ENCODE measurements at places on chromosomes 2 and 18.

DNA sequence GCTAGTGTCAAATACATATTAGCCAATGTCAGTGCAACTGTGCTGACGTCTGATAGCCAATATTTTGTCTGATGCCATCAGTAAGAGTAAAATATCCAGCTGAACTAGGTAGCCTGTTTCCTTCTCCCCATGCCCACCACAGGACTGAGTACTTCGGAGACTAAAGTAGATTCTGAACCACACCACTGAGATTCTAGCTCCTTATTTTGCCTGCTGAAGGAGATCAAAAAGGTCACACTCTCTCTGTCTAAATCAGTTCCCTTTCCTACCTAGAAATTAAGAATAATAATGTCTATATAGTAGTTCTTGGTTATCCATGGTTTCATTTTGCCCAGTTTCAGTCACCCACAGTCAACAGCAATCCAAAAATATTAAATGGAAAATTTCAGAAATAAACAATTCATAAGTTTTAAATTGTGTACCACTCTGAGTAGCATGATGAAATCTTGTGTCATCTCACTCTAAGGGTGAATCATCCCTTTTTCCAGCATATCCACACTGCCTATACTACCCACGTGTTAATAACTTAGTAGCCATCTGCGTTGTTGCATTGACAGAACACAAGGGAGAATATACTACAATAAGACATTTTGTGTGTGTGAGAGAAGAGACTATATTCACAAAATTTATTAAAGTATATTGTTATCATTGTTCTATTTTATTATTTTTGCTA, 1043.3 kb upstream of the PIK3C3 start:
- DNase-seq: no peak

- DNase-seq: no peak
Observed at GRCh38 chr2:161101406-161101805, 58.8 kb upstream of the TANK start.

DNA sequence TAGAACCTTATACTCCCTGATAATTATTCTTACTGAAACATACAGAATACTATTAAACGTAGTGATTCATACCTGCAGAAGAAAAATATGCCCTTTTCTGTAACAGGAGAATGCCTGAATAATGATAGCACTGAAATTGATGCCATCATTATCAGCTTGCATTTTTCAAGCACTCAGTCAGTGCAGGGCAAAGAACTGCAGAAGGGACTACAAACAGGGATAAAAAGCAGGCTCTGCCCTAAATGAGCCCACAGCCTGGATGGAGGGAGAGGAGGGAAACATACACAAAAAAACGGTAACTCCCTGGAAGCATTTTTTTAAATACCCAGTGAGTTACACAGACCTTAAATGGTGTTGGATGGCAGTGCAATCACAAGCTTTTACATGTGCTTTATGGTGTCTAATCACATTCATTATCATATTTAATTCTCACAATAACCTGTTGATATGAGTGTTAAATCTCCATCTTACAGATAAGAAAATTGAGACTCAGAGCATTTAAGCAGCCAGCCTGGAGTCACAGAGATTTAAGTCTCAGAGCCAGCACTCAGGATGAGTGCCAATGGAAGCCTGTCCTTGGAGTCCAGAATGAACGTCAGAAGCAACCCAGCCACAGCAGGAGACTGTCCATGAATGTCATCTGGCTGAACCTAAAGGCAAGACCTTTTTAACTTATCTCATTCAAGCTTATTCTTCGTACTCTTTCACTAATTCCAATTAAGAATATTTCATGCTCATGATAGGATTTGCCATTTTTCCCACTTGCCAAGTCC, 139.3 kb upstream of the CTNNA2 start:
- no peak for DNase-seq

GRCh38 chr2:241223211-241224017, 34.9 kb downstream of the ANO7 start:
- no peak for DNase-seq

- DNase-seq: no peak
Observed at GRCh38 chr2:189347540-189347939, 93.7 kb upstream of the WDR75 start.

DNA sequence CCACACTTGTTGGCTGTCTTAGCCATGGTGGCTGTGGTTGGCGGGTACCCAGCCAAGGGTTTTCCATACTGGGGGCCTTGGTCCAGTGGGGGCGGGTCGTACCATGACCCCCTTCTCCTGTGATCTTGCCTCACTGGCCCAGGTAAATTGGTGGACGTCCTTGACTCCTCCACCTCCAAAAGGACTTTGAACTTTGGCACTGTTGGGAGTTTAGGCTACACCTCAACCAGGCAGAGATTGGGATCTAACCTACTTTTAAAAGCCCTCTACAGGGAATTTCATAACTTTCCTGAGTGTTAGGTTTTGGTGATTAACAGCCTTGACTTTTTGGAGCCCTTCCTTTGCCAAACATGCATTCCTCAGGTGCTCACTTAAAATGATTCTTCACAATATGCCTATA, 106.7 kb downstream of the NEDD4L start:
- DNase-seq: no peak

DNA sequence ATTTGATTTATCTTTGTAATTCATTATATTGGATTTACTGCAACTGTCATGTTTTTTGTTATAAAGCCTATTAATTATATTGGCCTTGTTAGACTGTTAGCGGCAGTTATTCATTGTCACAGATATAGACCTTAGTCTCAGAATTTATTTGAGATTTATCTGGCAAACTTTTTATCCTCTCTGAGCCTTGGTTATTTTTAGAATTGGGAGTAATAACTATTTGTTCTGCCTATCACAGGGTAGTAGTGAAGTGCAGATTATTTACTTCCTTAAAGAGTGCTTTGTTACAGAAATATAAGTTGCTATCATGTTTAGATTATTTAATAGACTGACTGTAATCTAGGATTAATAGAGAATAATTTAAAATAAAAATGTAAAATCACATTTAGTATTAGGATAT, 41.9 kb downstream of the AGPS start:
- DNase-seq: no peak

DNA sequence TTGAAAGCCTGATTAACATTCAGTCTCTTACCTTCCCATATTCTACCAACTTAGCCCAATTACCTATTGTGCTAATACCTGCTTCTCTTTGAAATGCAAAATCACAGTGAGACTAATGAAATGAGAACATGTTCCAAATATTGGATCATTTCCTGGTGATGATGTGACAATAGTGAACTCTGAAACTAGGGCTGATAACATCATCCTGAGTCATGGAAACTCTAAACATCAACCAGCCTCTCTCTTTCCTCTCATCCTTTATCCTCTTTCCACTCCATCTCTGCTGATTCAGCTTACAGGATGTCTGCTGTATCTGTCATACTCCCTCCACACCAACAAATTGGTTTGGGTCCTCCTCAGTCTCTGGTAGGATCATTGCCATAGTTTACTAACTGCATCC, 98.8 kb upstream of the NCKAP5 start:
- DNase-seq: no peak

DNA sequence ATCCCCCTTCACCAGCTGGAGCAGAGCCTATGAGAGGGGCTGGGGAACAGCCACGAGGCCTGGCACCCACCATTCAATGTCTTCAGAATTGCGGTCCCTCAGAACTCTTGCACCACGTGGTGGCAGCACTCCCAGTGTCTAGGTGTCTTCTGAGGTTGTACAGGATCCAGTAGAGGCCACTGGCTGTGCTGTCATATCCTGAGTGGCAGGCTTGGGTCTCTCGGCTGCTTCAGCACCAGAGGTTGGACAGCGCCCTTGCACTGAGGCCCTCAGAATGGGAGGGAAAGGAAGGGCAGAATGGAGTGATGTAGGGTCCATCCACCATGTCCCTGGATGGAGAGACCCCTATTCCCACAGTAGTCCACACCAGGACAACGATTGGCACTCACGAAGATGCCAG, 112.0 kb upstream of the TEKT4 start:
- no peak for DNase-seq

- DNase-seq: no peak
Observed at GRCh38 chr18:4017480-4017879, 437.6 kb downstream of the DLGAP1 start.

- no peak for DNase-seq
Observed at GRCh38 chr18:31990823-31991222, 27.8 kb upstream of the RNF125 start.

DNA sequence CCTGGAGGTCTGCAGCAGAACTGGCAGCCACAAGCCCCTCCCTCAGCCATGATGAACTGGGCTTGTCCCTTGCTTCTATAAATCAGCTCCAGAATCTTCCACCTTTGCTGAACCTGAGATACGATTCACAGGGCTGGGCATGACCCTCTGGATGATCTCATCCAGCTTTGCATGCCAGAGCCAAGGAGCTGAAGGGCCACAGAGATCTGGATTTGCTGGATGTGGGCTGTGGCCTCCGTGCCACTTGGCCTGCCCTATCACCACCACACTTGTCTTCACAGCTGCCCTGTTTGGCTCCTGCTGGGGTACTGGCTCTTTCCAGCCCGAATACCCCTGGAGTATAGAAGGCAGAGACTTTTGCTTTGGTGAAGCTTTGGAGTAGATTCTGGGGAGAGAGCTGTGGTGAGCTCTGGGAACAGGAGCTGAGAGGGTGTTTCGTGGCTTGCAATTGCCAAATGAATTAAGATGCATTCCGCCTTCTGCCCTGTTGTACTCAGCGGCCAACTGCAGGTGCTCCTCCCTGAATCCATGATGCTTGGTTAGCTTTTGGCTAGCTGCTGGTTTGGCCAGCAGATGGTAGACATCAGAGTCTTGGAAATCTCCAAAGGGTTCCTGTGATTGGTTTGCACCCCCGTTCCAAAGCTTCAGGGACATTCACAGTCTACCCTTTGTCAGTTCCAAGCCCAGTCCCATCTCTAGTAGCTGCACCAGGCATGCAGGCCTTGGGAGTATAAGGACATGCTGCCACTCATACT, 30.9 kb upstream of the GIGYF2 start:
- DNase-seq: no peak

- DNase-seq: no peak
Observed at GRCh38 chr2:88318071-88318955, 134.2 kb downstream of the FOXI3 start.

GRCh38 chr2:175929850-175930249, 72.2 kb downstream of the LNPK start:
- DNase-seq: no peak

DNA sequence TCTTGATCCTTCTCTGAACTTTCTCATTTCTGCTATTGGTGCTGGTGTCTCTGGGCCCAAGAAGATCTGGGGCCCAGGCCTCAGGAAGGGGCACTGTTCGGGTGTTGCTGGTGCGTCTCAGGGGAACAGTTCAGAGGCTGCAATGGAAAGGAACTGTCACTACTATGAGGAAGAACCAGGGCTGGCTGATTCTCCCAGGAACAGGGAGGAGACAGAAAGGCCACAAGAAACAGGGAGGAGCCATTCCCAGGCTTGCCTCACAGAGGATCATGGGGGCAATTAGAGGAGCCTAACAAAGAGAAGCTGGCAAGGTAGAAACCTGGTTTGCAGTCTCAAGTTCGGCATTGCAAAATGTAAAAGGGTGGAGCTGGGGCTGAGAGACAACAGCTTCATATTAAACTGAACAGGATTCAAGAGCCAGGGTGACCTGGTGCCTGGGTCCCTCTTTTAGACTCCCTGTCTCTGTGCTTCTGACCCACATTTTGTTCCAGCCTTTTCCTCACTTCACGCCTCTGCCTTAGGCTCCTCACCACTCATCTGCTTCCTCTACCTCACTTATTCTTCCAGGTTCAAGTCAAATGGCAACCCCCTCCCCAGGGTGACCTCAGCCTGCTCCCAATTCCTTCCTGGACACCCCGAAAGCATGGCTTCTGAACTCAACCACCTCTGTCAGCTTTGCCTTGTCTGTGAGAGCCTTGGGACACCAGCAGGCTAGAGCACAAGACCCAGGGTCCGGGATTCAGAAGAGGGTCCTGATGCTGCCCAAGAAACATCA, 58.4 kb downstream of the GYPC start:
- no peak for DNase-seq

- DNase-seq: no peak
Observed at GRCh38 chr18:8501044-8501443, 108.2 kb upstream of the RAB12 start.

- DNase-seq: no peak
Observed at GRCh38 chr2:32864334-32865111, 82.2 kb upstream of the LTBP1 start.

GRCh38 chr18:63322206-63322605, 2.6 kb upstream of the BCL2 start:
- DNase-seq: no peak

DNA sequence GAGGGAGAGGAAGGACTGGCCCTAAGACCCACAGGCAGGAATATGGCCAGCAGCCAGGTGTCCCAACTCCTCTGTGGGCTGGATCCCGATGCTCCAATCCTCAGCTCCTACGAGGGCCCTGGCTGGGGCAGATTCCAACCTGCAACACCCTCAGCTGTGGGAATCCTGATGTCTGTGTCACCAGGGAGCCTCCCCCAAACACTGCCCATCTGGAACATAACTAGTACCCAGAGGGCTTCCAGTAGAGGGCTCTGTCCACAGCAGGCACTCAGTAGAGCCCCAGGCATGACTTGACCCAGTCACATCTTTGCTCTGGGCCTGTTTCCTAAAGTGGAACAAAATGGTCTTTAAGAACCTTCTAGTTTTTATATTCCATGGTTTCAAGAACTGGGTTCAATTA, 20.6 kb upstream of the LOXHD1 start:
- no peak for DNase-seq

DNA sequence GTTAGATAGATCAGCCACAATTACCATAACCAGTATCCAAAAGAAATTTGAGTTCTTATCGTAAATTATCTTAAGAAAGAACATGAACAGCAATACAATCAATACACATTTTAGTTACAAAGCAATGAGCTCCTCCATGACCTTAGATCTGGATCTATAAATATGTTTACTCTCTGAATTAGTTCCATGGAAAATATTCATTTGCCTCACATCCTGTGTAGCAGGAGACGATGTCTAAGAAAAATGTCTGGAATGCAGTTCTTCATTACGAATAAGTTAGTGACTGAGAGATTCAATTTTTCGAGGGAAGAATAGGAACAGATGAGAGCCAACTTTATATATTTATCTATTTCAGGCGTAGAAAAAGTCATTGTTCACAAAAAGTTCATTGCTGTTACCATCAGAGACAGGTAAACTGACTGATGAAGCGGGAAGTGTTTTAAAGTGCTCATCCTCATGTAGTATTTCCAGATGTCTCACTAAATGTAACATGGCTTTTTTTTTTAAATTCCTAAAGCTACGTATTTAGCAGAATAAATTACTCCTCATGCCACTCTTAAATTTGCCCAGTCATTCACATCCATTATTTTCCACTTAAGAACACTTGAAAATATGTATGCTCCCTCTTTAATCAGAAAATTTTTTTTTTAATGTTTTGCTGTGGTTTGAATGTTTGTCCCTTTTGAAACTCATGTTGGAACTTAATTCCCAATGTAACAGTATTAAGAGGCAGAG, 106.5 kb upstream of the SCN1A start:
- no peak for DNase-seq

DNA sequence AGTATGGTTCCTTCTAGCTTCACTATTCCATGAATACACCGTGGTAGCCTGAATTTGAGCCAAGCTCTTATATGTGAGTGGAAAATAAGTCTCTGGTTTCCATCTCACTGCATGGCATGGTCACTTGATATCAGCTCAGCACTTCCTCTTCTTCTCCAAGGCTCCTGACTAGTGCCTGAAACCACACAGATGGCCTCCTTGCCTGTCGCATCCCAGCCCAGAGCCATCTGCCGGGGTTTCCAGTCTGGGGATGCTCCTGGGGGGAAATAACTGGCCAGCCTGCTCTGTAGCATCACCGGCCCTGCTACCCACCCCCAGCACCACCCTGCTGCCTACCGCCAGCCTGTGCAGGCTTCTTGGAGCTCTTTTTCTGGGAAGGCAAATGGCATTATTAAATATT, 7.7 kb upstream of the MARCHF4 start:
- DNase-seq: no peak

Measured in stimulated activated CD8-positive, alpha-beta memory T cell treated with anti-CD3 and anti-CD28 coated beads, Interleukin-4, amount 100 ng/mL, for 1 hour (primary cell).